ENCODE measurements at places on chromosomes 1 and 21.

DNA sequence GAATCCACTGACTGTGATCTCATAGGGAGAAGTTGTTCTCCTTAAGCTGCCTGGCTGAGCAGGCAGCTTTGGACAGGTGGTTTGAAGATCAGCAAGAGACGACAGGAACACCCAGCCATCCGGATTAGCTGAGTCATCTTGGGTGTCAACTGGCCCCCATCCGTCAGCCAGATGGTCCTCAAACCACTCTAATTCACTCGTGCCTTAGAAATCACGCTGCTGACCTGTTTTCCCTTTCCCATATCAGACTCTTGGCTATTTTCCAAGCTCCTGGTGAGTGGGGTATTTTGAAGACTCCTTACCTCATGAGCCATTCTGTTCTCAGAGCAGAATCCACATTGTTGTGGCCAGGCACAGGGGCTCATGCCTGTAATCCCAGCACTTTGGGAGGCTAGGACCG, 149.1 kb upstream of the L1TD1 start:
- DNase-seq = peak; percentile 3

GRCh38 chr1:234310460-234310817, 62.8 kb upstream of the COA6 start:
- no peak for DNase-seq

DNA sequence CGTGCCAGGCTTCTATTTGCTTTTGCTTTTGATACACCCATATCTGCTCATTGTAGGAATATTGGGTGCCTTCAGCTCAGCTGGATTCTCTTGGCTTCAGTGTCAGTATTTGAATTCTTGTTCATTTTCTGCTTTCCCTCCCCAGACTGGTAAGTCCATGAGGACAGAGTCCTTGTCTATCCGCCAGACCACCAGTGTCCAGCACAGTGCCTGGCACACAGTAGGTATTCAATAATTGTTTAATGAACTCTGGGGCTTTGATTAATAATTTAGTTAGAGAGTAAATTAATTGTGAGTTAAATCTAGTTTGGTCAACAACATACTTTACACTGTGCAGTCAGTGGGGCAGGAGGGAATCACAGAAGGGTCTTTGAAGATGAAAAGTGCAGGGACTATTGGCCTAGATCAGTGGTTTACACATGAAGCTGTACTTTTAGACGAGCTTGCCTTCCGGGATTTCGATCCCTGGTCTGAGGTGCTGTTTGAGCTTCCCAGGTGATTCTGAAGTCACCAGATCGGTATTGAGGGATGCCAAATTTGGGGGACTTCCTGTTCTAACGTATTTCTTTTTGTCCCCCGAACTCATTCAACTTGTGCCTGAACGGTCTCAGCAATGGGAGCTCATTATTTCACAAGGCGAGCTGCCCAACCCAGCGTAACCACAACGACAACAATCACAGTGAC, 119.1 kb upstream of the JUN start:
- no peak for DNase-seq

DNA sequence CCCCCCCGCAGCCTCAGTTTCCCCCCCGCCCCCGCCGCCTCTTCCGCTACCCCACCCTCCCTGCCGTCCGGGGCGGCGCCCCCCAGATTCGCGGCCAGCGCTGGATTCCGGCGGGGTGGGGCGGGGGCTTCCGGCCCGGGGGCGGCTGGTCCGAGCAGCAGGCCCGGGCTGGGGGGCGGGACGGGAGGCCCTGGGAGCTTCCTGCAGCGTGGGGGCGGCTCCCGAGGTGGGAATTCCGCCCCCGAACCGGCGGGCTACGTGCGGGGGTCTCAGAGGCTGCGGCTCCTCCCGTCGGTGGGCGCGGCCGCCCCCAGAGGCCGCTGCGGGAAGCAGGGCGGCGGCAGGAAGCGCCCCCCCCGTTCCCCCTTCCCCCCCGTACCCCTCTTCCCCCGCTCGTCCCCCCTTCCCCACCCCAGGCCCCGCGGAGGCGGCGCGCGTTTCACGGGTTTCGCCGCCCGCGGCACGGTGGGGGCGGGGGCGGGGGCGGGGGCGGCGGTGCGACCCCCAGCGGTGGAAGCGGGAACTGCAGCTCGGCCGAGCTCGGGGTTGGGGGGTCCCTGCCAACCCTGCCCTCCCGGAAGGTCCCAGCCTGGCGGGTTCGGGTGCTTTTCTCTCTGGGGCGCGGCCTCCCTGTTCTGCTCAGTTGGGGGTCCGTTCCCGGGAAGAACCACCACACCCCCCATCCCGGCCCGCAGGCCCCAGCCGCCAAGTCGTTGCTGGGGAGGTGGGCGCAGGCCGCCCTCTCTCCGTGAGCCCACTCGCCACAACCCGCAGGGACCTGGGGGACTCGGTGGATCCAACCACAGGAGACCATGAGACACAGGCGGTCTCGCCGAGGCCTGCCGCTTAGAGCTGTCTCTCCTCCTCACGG, 76.3 kb downstream of the MORN1 start:
- DNase-seq = peak; percentile 50

GRCh38 chr1:107451715-107452114, 310.9 kb downstream of the NTNG1 start:
- DNase-seq = no peak

DNA sequence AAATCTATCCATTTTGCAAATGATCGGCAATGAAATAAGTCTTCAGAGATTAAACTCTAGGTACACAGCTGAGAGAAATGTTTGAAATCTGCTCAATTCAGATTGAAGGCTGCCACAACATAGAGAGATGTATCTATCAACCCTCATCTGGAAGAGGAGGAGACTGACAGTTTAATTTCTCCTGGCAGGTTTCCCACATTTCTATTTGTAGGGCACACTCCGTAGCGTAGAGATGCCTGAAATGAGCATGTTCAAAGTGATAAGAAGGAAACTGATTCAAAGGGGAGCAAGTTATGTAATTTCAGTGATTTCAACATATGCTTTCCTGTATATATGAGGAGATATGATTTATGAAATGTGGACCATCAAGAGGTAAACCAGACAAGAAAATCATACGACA, 44.1 kb downstream of the NIBAN1 start:
- DNase-seq = no peak

DNA sequence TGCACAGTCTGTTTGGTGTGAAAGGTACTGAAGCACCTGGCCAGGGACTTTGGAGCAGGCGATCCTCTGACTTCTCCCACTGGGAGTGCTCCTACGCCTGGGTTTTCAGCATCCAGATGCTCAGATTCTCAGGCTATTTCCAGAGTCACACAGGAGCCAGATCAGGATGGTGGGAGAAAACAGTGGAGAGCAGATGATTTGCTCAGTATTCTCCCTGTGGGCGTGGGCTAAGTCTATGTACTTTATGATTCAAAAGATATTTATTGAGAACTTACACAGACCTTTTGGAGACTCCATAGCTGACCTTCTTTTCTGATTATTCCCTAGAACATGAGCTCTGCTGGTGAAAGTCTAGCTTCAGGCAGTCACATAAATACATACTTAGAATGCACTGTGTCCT, 134.6 kb downstream of the TENT5C start:
- DNase-seq = no peak
